CD4-positive, alpha-beta T cell (primary cell): ENCODE measurements at places on chromosomes 7 and 10.

- no peak for DNase-seq
Measured at GRCh38 chr10:30762620-30763019, 133.1 kb upstream of the LYZL2 start.

DNA sequence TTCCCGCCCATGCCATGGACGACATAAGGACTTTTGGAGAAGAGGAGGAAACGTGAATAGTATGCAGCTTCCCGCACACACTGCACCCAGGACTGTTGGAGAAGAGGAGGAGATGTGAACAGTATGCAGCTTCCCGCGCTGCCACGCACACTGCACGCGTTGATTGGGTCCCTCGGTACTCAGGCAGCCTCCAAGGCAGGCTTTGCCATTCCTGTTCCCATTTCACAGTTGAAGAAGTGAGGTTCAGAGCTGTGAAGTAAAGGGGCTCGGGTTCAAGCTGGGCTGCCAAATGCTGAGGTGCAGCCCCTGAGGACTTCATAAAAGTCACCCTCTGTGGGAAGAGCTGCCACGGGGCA, 147.9 kb upstream of the FAM20C start:
- DNase-seq: no peak

GRCh38 chr7:97009753-97010732, 4.7 kb downstream of the DLX6 start:
- no peak for DNase-seq

DNA sequence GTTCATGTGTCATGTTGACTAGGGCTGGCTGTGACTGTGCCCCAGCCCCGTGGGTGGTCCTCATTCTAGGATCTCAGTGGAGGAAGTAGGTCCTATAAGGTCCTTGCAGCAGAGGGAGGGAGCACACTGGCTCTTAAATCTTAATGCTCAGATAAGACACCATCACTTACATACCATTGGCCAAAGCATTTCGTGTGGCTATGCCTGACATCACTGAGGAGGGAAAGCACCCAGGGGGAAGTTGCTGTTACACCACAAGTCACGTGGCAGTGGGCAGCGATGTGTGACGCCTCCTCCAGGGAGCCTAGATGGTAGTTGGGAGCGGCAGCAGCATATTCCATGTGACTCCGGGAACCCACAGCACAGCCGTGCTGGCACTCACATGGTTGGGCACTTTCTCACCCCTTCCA, 224.7 kb upstream of the SH2B2 start:
- DNase-seq: no peak

DNA sequence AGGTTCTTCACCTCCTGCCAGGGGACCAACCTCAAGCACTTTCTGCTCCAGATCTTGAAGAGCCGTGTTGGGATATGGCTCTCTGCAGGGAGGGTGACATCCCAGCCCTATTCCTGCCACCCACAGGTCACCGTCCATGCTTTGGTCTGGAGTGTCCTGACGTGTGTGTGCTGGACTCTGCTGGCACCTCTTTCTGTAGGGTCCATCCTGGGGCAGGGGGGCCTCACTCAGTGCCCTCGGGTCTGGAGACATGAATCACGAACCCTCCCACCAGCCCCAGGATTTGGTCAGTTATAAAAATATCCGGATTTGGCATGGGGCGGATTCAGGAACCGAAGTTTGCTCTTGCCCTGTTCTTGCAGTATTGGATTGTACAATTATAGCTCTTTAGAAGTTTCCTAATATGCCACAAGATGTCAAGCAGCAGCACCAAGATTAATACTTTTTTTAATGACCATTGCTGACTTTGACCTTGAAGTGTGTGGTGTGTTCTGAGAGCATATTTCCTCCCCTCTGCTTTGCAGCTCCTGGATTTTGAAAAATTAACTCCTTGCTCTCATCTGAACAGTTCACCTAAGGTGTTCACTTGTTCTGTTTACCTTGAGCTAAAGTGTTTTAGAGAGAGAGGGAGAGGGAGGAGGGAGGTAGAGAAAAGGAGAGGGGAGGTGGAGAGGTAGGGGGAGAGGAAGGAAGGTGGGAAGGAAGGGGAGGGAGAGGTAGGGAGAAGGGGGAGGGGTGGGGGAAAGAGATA, 95.4 kb upstream of the SHH start:
- DNase-seq: no peak

DNA sequence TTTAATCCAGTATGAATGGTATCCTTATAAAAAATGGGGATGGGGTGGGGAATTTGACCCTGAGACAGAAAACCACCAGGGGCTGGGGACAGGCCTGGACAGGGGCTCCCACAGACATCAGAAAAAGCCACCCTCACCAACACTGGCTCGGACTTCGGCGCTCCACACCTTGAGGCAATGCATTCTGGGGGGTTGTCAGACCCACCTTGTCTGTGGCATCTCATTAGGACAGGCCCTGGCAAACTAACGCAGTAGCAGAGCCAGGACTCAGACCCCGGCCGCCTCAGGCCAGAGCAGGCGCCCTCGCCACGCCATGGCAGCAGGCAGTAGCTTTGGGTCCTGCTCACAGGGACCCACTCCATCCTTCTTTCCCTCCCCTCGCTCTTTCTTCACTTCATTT, 160.1 kb downstream of the CCDC3 start:
- no peak for DNase-seq

- no peak for DNase-seq
Measured at GRCh38 chr10:105291571-105291970, 650.5 kb downstream of the SORCS3 start.

DNA sequence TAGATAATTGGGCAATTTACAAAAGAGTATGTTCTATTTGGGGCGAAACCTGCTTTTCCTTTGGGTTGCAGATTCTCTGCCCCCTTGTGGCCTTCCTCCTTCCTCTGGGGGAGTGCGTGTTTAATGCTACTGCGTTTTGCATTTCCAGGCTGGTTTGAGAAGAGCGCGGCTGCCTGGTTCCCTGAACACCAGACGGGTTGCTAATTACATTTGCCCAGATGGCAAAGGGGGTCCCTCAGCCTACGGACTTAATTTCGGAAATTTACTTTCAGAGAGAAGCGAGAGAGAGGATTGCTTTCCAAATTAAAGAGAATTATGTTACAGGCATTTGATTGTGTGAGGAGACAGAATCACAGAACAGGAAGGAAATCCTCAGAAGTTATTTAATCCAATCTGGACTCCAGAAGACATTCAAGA, 91.9 kb upstream of the JAZF1 start:
- peak; percentile 40 for DNase-seq

DNA sequence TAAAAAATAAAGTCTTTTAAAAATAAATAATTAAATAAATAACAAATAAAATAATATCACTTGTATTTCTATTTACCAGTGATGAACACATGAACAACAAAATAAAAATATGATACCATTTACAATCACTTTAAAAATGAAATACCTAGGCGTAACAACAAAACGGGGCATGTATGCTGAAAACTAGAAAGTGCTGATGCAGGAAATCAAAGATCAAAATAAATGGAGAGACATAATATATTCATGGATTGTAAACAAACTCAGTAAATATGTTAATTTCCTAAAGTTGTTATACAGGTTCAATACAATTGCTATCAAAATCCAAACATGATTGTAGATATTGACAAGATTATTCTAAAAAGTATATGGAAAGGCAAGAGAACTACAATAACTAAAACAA, 19.2 kb upstream of the SFTPA2 start:
- no peak for DNase-seq

- no peak for DNase-seq
Measured at GRCh38 chr10:25707572-25707971, 226.5 kb upstream of the MYO3A start.

DNA sequence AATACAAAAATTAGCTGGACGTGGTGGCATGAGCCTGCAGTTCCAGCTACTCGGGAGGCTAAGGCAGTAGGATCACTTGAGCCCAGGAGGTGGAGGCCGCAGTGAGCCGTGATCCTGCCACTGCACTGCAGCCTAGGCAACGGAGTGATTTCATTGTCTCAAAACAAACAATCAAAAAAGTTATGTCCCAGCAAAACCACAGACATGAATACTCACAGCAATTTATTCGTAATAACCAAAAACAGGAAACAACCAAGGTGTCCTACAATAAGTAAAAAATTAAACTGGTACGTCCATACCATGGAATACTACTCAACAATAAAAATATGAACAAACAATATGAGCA, 11.6 kb upstream of the CYTH3 start:
- DNase-seq: no peak

GRCh38 chr7:20165146-20165510, 52.1 kb downstream of the MACC1 start:
- no peak for DNase-seq

- DNase-seq: no peak
Measured at GRCh38 chr10:102721954-102722353, 7.5 kb downstream of the SFXN2 start.

DNA sequence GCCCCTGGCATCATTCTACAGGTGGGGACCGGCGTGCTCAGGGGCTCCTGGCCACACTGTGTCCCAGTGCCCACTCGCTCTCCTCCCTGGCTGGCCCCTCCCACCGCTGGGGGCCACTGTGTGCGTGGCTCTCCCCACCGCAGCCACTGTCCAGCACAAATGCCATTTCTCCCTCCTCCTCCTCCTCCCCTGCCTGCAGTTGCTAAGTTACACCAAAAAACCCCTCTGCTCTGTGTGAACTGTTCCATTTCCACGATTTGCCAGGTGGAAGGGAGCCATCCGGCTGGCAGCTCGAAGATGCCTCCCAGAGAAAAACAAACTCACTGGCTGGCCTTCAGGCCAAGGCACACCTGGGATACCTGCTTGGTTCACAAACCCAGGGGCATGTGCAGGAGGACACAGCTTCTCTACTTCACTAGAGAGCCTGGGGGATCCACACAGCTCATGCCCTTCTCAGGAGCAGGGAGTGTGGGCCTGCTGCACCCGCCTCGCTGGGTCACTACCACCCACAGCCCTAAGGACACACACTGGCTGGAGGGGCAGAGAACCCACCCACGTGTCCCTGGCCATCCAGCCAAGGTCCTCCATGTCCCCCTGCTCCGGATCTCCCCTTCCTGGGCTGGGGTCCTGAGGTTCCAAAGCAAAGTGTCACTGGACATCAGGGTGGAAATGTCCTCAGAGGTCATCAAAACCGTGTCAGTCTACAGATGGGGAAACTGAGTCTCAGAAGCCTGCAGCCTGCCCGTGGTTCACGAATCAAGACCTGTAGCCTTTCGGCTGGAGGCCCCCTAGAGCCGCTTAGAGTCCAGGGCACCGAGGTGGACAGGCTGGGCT, 1.7 kb downstream of the RASGEF1A start:
- DNase-seq: no peak

DNA sequence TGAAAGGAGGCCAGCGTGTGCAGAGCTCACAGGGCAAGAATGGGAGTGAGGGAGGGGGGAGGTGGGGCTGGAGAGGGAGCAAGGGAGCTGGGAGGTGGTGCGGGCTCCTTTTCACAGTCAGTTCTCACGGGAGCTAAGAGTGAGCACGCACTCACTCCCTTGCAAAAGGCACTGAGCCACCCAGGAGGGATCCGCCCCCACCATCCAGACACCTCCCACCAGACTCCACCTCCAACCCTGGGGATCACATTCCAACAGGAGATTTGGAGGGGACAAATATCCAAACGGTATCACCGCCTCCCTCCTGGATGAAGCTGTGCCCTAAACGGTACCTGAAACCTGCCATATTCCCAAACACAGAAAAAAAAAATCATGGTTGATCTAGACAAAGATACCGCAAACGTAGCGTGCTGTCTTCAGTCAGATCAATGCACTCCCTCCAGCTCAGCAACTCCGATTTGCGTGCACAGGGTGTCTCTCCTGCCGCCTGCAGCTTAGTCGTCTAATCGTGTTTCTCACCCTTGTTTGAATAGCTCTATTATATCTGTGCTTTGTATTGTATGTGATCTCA, 20.3 kb upstream of the PRKAG2 start:
- no peak for DNase-seq

GRCh38 chr7:147013825-147014224, 897.2 kb downstream of the CNTNAP2 start:
- DNase-seq: no peak

- DNase-seq: no peak
Measured at GRCh38 chr7:128035712-128036111, 4.5 kb upstream of the LRRC4 start.

GRCh38 chr7:158026636-158027265, 560.9 kb downstream of the PTPRN2 start:
- DNase-seq: no peak

- DNase-seq: no peak
Measured at GRCh38 chr7:132558815-132559214, 17.5 kb downstream of the PLXNA4 start.

DNA sequence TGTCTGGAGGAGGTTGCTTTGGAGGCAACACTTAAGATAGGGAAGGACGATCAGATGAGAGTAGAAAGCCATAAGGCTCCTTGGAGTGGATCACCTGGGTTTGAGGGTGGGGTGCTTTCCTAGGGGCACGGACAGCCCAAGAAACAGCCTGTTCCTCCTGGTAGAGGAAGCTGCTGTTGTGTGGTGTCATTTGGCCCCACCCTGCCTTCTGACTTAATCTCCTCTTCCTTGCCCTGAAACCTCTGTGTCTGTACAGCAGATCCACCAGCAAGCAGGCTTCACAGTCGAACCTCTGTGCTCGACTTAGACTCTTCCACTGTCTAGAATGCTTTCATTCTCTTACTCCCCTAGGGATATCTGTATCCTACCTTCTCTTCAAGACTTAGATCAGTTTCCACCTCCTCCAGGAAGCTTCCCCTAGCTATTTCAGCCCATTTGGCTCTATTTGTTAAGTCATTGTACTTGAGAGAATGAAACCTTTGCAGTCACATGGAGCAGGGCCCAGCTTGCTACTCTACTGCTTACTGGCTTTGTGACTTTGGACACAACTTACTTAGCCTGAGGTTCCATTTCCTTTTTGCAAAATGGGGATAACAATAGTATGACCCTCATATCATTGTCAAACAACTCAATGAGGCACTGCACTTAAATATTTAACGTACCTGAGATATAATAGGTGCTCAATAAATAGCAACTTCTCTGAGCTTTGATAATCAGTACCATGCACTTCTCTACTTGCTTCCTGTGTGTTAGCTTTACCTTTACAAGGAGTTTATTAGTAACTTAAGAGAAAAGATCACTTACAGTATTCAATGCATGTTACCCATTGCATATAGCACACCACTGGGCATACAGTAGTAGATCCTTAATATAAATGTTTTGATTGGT, 5.0 kb downstream of the MXI1 start:
- DNase-seq: peak; percentile 49

GRCh38 chr10:7251696-7252465, 159.0 kb downstream of the SFMBT2 start:
- no peak for DNase-seq

- DNase-seq: no peak
Measured at GRCh38 chr10:104735036-104735756, 94.1 kb downstream of the SORCS3 start.

GRCh38 chr10:104925232-104925851, 284.3 kb downstream of the SORCS3 start:
- peak; percentile 31 for DNase-seq
